ENCODE measurements at places on chromosomes 5 and 9.

DNA sequence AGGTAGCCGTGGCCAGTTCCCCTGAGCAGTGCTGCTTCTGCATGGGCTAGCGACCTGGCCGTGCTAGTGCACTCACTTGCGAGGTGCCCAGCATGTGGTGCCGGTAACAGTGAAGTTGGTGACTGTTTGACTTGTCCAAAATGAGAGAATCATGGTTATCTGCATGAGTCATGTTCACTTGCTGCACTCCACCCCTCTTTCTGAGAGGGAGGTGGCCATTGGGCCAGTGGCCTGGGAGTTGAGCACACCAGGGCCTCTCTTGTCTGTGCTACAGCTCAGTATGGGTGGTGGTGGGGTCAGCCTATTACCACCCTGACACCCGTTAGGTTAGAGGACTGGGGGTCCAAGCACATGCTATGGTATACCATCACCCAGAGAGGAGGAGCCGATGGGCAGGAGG lies 55.4 kb upstream of the GARNL3 start:
- DNase-seq = no peak

DNA sequence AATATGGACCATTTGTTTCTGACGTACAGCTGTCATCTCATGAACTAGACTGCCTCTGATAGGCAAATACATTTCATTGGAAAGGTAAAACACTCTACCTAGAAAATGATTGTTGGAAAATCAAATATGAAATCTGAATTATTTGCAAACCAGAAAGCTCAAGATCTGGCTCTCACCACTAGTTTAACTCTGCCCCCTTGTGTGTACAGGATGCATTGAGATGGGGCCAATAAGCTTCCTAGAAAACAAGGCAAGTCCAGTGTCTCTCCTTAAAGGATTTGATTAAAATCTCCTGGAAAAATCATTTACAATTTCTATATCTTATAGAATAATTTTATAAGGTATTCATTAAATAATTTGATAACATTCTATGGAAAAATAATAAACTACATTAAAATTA lies 311.9 kb upstream of the ANKH start:
- no peak for DNase-seq

GRCh38 chr9:78314953-78315870 lies 18.3 kb downstream of the PSAT1 start:
- DNase-seq = no peak

- no peak for DNase-seq
These were observed 392.0 kb upstream of the KCNN2 start for GRCh38 chr5:113969901-113970300.

GRCh38 chr5:59798862-59799667 lies 94.5 kb downstream of the PDE4D start:
- DNase-seq = no peak

GRCh38 chr5:110880413-110880812 lies 141.6 kb downstream of the SLC25A46 start:
- no peak for DNase-seq

DNA sequence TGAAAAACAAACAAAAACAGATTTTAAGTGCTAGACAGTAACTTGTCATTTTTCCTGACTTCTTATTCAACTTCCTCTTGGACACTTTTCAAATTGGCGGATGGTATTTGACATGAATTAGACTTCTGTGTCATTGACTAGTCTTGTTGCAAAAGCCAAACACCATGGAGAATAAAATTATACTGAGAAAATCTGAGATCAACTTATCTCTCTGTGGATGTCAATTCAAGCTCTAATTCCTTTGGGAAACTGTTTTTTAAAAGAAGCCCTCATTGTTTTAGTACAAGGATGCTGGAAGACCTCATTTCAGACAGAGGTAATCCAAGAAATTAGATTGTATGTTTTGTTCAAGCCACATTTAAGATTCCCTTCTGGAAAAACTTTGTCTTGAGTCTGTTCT lies 831.0 kb downstream of the SEMA5A start:
- DNase-seq = no peak

- no peak for DNase-seq
These were observed 1011.5 kb upstream of the NUDT12 start for GRCh38 chr5:104573949-104574709.

- DNase-seq = no peak
These were observed 44.1 kb upstream of the CLINT1 start for GRCh38 chr5:157903117-157903450.

DNA sequence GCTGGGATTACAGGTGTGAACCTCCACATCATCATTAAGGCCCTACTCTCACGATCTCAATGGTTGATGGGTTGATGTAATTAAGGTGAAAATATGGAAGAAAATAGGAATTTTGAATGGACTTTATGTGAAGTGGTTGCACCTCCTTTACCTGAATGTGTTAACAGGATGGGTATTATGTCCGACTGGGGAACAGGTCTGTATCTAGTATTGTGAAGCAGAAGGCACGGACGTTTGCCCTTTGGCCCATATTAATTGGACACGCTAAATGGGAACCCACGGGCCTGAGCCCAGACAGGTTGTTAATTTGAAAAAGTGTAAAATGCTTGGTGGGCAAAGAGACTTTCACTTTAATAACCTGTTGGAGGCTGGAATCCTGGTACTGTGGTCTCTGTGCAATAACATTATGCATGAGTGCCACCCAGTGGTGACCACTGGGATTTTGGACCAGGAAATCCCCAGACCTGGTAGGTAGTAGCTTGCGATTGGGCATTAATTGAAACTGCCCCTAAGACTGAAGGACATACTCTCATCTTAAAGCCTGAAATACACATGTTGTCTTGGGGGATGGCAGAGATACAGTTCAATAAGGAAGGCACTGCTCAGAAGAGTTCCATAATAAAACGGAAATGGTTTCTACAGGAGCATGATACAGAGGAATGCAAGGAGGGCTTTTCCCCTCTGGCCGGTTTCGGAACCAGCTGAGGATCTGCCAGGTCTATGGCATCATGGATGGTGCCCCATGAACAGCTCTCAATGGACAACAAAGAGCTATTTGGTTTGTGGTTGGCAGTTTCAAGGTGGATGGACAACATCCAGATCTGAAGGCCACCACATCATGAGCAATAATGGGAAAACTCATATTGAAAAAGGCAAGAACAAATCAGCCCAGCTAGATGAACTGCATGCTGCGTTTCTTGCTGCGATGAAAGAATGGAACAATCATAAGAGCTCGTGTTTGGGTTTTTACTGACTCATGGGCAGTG lies 26.2 kb upstream of the BICD2 start:
- peak; percentile 59 for DNase-seq

DNA sequence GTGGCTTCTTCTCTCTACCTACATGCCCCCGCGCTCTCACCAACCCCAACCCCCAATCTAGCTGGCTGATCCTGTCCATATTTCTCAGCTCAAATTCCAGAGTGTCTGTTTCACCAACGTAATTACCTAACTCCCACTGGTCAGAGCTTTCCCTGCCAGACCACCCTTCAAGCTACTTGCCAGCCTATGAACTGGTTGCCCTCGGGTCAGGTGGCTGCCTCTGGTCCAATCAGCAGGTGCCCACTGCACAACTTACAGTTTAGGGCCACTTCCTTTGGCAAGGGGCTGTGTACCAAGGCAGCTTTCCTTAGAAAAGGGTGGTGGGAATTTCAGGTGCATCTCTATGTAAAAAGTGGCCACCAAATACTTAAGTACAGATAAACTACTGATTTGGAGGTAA lies 92.2 kb upstream of the SLC30A5 start:
- no peak for DNase-seq

GRCh38 chr5:137696481-137696880 lies 39.4 kb downstream of the KLHL3 start:
- DNase-seq = no peak

GRCh38 chr5:89342106-89342876 lies 459.3 kb upstream of the MEF2C start:
- DNase-seq = no peak

DNA sequence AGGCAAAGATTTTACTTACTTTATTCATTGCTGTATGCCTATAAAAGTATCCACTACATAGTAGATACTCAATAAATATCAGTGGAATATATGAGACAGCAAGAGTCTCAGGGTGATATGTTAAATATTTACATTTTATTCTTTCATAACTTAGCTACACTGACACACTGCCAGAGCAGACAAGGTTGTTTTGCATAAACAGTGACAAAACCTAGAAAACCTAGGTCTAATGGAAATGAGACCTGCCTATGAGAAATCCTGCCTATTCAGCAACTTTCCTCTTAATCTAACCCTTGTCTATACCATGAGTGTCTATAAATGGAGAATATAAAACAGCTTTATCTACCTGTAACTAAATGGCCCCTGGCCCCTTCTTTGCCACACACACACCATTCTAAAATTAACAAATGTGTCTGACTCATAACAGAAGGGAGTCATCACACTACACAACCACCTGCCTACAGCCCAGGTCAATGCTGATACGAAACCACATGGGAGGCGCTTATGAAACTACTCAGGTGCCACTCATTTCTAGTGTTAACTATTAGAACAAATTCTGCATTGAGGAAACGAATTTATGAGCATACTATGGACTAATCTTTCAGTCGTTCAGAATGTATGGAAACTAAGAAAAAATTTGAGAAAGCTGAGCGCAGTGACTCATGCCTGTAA lies 60.3 kb downstream of the UBAP2 start:
- DNase-seq = no peak

- DNase-seq = no peak
These were observed 49.6 kb upstream of the EIF4EBP3 start for GRCh38 chr5:140497897-140498296.

- no peak for DNase-seq
These were observed 655.2 kb upstream of the RIOK2 start for GRCh38 chr5:97838214-97838613.

DNA sequence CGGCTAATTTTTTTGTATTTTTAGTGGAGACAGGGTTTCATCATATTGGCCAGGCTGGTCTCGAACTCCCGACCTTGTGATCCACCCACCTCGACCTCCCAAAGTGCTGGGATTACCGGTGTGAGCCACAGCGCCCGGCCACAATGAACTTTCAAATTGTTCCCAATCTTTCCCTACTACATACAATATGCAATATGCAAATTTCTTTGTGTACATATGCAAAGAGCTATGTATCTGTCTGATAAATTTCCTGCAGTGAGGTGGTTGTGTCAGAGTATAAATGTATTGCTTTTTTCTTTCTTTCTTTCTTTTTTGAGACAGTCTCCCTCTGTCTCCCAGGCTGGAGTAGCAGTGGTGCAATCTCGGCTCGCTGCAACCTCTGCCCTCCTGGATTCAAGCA lies 48.8 kb upstream of the PLPP1 start:
- no peak for DNase-seq

DNA sequence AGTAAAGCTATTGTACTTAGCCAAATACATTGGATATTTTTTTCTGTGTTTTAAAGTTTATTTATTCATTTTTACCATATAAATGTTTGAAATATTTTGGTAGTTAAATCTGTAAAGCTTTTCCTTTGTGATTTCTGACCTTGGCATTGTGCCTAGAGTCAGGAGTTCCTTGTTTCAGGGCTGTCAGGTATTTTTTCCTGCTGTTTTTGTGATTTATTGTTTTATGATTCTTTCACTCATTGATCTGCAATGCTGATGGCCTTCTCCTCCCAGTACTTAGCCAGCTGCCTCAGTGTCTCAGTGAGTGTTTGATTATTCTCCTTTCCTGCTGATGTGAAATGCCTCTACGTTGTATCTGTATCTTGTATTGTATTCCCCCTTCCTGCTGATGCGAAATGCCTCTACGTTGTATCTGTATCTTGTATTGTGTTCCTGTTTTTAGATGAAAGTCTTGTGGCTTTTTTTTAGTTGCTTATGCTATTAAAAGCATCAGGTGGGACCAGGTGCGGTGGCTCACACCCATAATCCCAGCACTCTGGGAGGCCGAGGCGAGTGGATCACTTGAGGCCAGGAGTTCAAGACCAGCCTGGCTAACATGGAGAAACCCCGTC lies 61.0 kb downstream of the EHMT1 start:
- DNase-seq = no peak

DNA sequence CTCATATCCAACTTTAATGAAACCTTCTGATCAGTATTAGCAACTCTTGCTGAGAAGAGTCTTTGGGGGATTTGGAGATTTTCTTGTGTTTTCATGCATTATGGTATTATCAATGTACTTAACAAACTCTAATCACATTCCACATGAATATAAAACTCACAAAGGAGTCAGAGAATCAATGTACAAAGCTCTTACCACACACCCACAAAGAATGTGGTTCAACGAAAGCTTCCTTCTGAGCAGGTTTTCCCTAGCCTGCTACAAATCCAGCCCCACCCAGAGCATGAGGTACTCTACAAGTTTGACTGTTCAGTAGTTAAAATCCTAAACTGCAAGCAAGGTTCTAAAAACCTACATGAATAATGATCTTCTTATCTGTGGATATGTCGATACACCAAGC lies 210.1 kb downstream of the TARS1 start:
- no peak for DNase-seq

GRCh38 chr9:13478160-13478559 lies 198.7 kb upstream of the MPDZ start:
- no peak for DNase-seq

- no peak for DNase-seq
These were observed 105.5 kb downstream of the STRBP start for GRCh38 chr9:123162791-123163345.

GRCh38 chr9:34252670-34253459 lies 74.0 kb downstream of the UBAP1 start:
- no peak for DNase-seq

- no peak for DNase-seq
These were observed 414.5 kb upstream of the ARRDC3 start for GRCh38 chr5:91797576-91797975.

GRCh38 chr9:104313396-104314110 lies 190.5 kb upstream of the OR13F1 start:
- DNase-seq = no peak

GRCh38 chr9:12968093-12968492 lies 193.3 kb downstream of the LURAP1L start:
- DNase-seq = no peak

GRCh38 chr5:173689737-173690360 lies 73.4 kb upstream of the BOD1 start:
- no peak for DNase-seq

DNA sequence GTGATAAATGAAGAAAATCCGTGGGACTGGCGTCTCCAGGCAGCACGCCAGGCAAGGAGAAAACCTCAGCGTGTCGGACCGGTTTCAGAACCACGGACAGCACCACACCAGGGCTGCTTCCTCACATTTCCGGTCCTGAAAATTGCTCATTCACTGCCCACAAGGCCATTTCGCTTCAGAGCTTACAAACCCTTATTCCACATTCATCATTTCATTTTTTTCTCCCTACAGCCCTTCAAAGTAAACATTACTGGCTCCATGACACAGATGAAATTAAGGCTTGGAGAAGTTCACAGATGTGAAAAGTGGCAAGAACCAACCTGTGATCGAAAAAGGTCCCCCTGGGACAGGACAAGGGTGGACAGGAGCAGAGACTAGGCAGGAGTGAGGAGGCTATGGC lies 1.5 kb upstream of the GPRIN1 start:
- no peak for DNase-seq
